ENCODE measurements at places on chromosomes 16 and 17.

- no peak for DNase-seq
Observed at GRCh38 chr17:54937018-54937417, 31.4 kb downstream of the COX11 start.

DNA sequence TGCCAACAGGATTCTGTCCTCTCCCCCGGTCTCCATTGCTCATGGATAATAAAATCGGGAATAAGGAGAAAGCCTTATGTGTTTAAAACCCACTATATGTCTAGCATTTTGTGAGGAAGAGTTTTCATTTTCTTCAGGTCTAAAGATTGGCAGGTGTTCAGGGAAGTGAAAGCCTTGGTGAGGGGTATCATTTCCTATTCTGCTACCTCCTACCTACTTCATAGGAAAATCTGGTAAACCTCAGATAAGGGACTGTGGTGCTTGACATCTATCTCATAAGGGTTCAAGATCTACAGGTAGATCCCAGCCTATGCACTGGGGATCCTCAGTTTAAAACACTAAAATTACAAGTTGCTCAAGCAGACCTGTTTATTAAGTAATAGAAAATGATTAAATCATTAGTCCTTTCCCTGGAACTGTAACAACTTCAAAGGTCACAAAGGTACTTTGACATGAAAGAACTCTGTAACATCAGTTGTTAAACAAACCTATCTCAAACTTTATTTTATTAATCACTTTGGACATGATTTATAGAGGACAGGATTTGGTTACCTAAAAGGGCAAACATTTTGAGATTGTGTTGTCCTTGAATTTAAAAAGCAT is 6.5 kb downstream of the MOSMO start:
- DNase-seq = no peak

DNA sequence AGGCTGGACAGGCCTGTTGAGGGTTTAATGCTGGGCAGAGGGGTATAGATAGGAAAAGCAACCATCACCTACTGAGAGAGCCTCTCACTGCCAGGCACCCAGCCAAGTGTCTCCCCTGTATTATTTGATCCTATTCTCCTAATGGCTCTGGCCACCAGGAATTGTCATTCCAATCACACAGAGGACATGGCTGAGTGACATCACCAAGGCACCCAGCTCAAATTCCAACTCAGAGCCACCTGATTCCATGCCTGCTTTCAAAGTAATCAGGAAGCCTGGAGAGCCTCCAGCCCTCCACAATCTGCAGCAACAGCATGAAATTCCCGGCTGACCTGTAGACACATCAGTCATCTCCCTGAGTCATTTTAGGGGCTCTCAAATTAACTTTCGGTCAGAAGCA is 368.9 kb upstream of the C16orf82 start:
- no peak for DNase-seq

DNA sequence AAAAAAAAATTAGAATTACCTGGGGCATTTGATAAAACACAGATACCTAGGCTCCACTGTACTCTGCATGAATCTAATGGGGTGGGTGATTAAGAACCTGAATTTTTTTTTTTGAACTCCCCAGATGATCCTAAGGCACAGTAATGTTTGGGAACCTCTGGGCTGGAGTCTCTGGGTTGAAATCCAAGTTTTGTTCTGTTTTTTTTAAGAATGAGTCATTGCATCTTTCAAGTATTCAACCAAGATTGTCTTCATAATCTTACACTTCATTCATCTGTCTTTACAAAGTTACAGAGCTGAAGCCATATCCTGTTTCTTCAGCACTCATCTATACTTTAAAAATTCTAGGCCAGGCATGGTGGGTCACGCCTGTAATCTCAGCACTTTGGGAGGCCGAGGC is 52.6 kb downstream of the PIGL start:
- no peak for DNase-seq

DNA sequence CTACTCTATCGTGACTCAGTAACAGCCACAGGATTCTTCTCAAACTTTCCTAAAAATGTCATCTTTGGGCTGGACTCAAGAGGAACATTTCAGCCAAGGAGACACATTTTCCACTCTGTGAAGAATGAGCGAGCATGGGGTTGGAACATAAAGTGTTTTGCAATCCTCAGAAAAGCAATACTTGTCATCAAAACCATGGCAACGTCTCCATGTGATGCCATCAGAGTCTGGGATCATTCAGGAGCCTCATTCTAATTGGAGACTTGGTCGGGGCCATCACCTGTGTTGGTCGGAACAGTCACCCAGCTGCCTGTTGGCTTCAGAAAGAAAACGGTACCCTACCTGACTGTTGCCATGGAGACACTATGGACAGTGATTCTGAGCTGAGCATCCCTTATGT is 25.5 kb downstream of the MYOCD start:
- DNase-seq = no peak

DNA sequence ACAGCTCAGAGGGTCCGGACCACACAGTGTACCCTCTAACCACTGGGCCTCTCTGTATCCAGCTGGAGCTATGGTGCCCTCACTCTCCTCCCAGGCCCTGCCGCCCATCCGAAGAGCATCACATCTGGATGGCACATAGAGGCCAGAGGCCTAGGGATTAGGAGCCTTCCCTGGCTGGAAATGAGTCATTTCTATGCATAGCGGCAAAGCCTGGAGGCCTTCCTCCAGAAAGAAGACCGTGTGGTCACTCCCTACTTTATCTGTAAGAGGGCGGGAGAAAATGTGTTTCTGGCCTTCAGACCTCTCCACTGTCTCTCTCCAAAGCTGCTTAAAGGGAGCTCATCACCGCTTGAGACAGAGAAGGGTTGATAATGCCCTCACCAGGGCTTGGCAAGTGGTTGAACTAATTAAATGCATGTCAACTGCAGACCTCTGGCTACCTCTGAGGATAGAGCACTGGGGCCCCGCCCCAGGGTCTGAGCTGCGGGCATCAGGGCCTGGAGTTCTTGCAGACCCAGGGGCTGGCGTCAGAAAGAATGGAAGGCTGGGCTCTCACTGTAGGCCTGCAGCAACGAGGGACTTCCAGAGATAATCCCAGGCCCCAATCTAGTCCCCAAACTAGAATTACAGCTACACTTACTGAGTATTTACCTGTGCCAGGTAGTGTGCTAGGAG is 122.2 kb downstream of the IRX5 start:
- no peak for DNase-seq

GRCh38 chr16:48831076-48831722 is 221.2 kb upstream of the N4BP1 start:
- DNase-seq = no peak

DNA sequence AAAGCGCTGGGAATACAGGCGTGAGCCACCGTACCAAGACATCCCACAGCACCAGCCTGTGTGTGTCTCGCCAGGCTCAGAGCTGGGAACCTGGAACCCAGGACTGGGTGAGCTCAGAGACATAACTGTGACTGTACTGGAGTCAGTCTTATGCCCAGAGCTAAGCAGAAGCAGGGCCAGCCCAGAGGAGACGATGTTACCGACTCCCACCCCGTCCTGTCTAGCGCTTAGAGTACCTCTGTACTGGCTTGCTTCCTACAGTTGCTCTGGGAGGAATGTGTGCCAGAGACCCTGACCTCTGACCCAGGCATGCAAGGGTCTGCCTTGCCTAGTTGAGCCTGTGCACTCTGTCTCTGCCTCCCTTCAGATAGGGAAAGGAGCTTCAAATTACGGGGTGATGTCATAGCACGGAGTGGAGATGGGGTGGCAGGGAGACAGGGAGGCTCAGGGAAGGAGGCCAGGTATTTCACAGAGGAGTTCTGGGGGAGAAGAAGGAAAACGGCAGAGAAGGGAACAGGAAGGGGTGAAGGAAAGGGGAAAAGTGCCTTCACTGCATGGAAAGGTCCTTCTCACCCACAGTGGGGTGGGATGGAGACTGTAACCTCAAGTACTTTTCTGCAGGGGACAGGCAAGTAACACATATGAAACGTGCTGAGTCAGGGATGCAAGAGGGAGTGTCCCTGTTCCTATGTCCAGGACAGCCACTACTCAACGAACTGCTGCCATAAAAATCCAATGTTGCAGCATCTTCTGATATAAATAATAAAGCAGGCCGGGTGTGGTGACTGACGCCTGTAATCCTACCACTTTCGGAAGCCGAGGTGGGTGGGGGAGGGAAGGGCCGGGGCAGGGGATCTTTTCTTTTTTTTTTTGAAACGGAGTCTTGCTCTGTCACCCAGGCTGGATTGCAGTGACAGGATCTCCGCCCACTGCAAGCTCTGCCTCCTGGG is 5.8 kb upstream of the ARMC5 start:
- DNase-seq = no peak

DNA sequence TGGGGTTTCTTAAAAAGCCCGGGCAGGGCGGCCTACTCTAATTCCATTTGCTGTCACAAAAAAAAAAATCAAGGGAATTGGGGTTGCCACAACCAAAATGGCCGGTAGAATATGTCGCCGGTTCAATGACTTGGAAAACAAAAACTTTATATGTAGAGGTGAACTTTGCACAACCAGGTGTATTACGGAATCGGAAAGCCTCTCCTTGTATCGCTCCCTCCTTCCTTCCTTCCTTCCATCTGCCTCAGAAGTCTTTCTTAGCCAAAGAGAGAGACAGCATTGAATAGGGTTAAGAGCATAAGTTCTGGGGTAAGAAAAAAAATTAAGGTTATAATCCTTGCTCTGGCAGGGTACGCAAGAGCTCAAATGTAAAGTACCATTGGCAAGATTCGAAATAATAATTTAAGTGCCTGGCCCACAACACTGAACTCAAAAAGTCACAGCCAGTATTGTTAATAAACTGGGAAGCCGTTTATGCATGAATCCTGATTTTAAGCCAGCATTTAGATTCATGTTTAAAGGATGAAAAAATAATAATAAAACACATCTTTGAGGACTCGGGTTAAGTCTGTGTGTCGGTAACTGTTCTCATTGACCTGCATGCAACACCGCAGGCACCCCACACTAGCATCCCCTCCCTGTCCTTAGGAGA is 522 bp upstream of the GLG1 start:
- no peak for DNase-seq

DNA sequence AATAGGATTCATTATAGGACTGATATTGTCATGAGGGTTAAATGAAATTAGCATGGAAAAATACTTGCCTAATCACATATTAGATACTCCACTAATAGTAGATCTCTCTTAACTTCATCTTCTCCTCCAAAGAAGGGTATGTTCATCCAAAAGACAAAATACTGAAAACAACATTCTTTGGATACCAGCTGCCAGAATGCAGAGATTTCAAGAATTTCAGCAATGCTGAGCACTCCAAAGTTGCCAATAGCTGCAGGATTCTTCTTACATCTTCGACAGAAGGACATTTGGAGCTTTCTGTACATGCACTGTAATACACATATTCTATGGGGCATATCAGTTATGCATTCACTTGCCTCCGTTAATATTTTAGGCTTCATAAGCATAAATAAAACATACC is 436.5 kb downstream of the HAPSTR1 start:
- no peak for DNase-seq

- DNase-seq = no peak
Observed at GRCh38 chr17:28225867-28226266, 93.1 kb upstream of the TMEM97 start.

GRCh38 chr16:2213817-2214718 is 572 bp downstream of the PGP start:
- no peak for DNase-seq

GRCh38 chr16:27245276-27246172 is 23.0 kb downstream of the NSMCE1 start:
- DNase-seq = no peak

DNA sequence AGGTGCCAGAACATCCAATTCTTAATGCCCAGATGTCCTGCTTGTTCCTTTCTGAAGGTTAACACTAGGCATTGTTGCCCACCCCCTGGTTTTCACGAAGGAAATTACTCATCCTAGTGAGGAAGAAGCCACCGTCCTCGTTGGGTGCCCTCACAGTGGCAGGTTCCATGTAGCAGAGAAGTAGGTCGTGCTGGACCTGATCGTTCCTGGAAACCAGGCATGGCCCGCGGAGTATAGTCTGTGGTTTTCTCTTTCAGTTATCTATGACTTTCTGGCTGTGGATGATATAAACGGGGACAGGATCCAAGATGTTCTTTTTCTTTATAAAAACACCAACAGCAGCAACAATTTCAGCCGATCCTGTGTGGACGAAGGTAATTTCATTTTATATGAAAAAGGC is 16.5 kb downstream of the RGS11 start:
- DNase-seq = no peak

- no peak for DNase-seq
Observed at GRCh38 chr17:72989074-72989610, 103.3 kb downstream of the SLC39A11 start.

GRCh38 chr17:60602385-60602742 is 2.4 kb downstream of the PPM1D start:
- no peak for DNase-seq

DNA sequence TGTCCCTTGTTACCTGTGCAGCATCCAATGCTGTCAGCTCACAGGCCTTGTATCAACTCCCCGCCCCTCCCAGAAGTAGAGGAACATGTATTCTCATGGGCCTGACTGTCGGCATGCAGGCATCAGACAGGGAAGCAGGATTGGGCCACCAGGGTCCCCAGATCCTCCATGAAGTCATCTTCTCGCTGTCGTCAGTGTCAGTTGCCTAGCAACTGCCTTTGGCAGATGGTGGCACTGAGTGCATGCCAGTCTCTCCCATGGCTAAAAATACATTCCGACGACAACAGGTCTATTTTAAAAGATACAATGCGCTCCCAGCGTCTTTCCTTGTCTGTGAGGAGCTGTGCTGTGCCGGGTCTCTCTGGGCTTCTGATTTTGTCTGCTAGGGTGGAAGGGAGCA is 36.8 kb upstream of the CES5A start:
- DNase-seq = no peak

DNA sequence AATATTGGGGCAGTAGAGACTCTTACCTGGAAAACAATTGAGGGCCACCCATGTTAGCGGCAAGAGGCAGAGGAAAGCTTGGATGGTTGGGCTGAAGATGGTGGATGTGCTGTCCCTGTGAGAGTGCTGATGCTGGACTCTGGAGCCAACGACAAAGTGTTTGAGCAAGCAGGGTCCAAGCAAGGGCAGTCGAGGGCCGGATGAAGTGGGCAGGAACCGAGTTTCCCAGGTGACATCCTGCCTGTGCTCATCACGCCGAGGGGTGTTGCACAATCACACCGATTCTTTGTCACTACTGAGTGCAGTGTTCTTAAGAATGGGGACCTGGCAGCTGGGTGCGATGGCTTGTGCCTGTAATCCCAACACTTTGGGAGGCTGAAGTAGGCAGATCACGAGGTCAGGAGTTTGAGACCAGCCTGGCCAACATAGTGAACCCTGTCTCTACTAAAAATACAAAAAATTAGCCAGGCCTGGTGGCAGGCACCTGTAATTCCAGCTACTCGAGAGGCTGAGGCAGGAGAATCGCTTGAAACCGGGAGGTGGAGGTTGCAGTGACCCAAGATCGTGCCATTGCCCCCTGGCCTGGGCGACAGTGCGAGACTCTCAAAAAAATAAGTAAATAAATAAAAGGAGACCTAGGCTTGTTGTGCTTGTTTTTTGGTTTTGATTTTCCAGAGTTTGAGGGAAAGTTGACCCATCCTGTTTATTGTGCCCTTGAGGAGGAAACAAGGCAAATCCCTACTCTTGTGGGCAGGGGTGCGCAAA is 6.1 kb downstream of the PYCARD start:
- no peak for DNase-seq

GRCh38 chr17:81891303-81891552 is 158 bp downstream of the ALYREF start:
- no peak for DNase-seq

- DNase-seq = no peak
Observed at GRCh38 chr16:81836279-81837054, 57.4 kb downstream of the PLCG2 start.

All from right renal pelvis (tissue), 4 donors.